Keratinocyte (primary cell): ENCODE measurements at places on chromosomes 3 and 15. TPM values are rescaled to one million over a fixed set of nuclear protein-coding genes. Genes with fewer than 3 reads are reported as not detected.
A peak's percentile ranks its signal among the peaks of the same experiment; 100 is the strongest.

Gene TMC3
- not detected in 3 replicates for polyA plus RNA-seq

Gene EIF2A
- 51.3 to 147 TPM (median 104 TPM) in 3 replicates for polyA plus RNA-seq

Gene PIGX
- polyA plus RNA-seq = 17.2 to 25.0 TPM (median 19.0 TPM) in 3 replicates

Gene C2CD4B
- not detected in 3 replicates for polyA plus RNA-seq

Gene CDAN1
- 3.6 to 4.7 TPM (median 3.8 TPM) in 3 replicates for polyA plus RNA-seq

Gene CCR1
- 0.03 TPM in 1 of 3 replicates, not detected in the others for polyA plus RNA-seq

Gene MNS1
- 0.29 to 0.37 TPM in 2 of 3 replicates, not detected in the other for polyA plus RNA-seq

Gene SLC30A4
- 3.3 to 3.9 TPM (median 3.8 TPM) in 3 replicates for polyA plus RNA-seq

Gene DLEC1
- polyA plus RNA-seq = 0.01 to 0.02 TPM in 2 of 3 replicates, not detected in the other

Gene TMEM89
- polyA plus RNA-seq = not detected in 3 replicates

Gene CSPG4
- 0.67 to 1.9 TPM (median 1.7 TPM) in 3 replicates for polyA plus RNA-seq

- no peak for DNase-seq
Measured at GRCh38 chr3:170044795-170045244, 7.0 kb downstream of the GPR160 start.

DNA sequence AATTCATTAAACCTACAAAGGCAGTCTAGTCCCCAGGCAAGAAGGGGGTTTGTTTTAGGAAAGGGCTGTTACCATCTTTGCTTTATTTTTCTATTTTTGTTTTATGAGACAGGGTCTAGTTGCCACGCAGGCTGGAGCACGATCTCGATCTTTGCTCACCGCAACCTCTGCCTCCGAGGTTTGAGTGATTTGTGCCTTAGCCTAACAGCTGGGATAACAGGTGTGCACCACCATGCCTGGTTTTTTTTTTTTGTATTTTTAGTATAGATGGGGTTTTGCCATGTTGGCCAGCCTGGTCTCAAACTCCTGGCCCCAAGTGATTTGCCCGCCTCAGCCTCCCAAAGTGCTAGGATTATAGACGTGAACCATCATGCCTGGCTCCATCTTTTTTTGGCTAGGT, 4.9 kb downstream of the HIGD1A start:
- DNase-seq = no peak

DNA sequence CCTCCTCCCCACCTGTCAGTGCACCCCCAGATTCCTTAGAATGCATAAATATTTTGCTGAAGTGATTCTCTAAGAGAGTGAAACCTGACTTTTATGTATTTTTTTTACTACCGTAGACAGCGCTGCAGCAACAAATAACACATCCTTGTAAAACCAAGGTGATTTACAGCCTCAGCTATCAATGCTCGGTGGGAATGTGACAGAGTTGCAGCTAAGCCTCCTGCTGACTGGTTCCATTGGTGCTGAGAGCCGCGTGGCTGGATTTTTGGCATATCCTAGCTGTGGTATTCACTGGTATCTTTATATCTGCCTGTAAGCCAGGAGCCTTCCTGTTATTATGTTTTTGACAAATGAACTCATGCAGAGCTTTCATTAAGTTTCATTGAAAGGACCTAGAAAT, 11.0 kb downstream of the FGD5 start:
- no peak for DNase-seq

DNA sequence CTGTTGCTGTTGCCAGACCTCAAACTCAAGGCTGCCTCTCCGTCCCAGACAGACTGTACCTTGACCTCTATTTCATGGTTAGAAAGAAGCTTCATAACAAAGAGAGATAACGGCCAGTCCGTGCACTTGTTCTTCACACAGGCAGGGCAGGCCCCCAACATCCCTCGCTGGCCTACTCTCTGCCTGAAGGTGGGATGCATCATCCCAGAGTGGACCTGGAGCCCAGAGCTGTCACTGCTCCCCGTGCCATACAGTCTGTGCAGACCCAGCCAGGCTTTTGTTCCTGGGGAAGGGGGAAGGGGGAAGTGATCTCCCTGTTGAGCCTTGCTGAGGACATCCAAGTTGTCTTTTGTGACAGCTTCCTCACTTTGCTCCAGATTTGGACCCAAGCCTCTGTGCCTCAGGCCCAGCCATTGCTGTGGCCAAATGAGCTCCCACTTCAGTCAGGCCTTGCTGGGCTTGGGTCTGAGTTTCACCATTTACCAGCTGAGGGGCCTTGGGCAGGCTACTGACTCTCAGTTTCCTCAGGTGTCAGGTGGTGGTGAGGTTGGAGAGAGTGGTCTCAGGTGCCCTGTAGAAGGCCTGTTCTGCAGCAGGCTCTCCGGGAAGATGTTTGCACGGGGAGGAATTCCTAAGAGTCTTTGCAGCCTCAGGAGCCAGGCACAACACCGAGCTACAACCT, 141.6 kb downstream of the DNAJB8 start:
- DNase-seq = no peak

DNA sequence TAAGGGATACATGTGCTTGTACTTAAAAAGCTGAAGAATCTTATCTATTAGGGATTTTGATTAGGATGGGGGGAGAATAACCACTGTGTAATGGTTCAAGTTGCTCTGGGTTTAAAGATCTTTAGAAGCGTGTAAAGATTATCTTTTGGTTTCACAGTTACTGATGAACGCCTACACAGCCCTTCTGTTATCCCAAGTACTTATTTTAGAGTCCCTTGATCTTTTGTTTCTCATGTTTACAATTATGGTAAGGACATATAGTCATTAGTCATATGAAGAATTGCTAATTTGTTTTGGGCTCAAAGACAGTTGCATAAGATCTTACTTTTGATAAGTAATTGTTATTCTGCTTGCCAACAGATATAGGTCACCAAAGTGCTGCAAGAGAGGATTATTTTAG, 160.1 kb downstream of the PLCL2 start:
- no peak for DNase-seq

GRCh38 chr3:114674036-114674435, 380.2 kb downstream of the TIGIT start:
- no peak for DNase-seq

GRCh38 chr3:140950863-140951262, 9.2 kb downstream of the SLC25A36 start:
- no peak for DNase-seq

GRCh38 chr15:93063262-93063671, 25.7 kb downstream of the RGMA start:
- DNase-seq = peak; percentile 50

GRCh38 chr15:56760186-56760585, 26.9 kb upstream of the ZNF280D start:
- peak; percentile 11 for DNase-seq

- no peak for DNase-seq
Measured at GRCh38 chr3:174285242-174285864, 573.8 kb upstream of the NAALADL2 start.

GRCh38 chr3:194130188-194130587, 5.8 kb upstream of the HES1 start:
- no peak for DNase-seq

DNA sequence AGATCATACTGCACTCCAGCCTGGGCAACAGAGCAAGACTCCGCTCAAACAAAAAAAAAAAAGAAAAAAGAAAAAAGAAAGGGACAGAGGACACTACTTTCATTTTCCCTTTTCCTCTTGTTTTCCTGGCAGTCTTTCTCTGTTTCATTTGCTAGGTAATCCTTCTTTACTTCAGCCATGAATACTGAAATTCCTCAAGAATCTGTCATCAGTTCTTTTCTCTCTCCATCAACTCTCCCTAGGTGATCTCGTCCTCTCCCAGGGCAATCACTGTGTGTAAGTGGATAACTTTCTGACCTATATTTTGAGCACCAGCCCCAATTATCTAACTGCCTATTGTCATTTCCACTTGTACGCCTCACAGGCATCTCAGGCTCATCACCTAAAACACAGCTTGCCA, 51.5 kb downstream of the TTC23 start:
- no peak for DNase-seq

GRCh38 chr15:72994534-72995177, 57.6 kb upstream of the NEO1 start:
- DNase-seq = no peak

DNA sequence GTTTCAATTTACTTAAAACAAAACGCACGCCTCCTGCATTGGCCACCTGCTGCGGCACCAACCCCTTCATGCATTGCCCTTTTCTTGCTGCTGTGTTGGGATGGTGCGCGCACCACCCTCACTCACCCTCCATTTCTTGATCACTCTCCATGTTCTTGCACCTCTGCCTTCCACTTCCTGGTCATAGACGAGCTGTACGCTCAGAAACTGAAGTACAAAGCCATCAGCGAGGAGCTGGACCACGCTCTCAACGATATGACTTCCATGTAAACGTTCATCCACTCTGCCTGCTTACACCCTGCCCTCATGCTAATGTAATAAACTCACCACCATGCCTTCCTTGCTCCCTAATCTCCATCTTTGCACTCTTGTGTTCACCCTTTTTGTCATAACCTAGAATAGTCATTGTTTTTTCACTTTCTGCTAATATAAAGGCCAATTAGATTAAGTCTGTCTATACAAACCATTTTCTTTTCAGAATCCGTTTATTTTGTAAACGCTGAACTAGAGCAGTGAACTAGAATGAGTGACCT, 21.4 kb downstream of the TPM1 start:
- DNase-seq = no peak

DNA sequence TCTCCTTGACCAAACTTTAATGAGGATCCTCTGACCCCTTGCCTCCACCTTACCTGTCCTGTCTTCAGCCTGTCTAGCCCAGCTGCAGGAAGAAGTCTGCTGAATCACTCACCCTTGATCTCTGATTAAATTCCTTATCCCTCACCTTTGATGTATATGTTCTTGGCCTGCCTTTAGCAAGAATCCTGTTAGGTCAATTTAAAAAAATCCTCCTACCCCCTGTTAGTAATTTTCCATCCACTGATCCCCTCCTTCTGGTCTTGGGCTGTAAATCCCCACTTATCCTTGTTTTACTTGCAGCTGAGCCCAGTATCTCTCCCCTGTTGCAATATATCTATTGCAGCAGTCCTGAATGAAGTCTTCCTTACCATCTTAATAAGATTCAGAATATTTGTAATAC, 39.0 kb downstream of the MYH15 start:
- DNase-seq = no peak

- DNase-seq = no peak
Measured at GRCh38 chr3:136819392-136819730, 435 bp downstream of the SLC35G2 start.

DNA sequence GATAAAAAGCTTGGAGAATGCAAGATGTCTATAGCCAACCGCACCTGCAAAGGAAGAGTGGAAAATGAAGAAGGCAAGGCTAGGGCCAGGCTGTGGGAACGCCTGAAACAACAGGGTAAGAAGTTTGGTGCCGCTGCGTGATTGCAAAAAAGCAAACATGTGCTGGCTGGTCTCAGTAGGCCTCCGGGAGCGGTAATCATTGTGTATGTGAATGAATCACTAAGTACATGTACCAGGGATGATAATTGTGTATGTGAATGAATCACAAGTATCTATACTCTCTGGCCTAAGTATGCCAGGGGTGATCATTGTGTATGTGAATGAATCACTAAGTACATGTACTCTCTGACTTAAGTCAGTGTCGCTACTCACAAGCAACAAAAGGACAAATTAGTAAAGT, 40.3 kb upstream of the PARL start:
- DNase-seq = peak; percentile 89

DNA sequence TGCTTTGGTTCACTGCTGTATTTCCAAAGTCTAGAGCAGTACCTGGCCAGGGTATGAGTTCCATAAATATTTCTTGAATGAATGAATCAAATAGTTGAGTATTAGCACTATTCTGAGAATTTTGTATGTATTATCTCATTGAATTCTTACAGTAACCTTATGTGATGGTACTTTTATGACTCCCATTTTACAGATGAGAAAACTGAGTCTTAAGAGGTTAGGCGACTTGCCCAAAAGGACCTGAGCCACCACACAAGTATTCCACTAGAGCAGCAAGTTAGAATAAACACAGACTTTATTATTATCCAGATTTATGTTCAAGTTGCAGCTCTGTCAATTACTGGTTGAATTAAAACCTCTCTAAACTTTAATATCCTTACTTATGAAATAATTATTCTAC, 29.4 kb downstream of the CRTC3 start:
- no peak for DNase-seq

DNA sequence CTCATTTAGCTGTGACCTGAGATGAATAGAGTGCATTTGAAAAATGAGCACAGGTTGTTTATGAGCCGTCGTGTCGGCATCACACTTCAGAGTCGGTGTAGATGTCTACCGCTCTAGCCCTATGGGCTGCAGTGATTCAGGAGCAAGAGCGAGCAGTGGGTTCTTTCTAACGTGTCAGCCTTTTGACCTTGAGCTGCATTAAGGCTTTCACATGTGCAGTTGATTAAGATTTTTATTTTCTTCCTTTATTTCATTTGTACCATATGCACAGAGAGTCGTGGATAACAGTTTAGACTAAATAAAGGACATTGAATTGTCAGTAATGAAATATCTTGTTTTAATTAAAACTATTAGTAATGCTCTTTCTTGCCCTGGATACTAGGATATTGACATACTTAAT, 368.2 kb downstream of the PTPRG start:
- DNase-seq = no peak

DNA sequence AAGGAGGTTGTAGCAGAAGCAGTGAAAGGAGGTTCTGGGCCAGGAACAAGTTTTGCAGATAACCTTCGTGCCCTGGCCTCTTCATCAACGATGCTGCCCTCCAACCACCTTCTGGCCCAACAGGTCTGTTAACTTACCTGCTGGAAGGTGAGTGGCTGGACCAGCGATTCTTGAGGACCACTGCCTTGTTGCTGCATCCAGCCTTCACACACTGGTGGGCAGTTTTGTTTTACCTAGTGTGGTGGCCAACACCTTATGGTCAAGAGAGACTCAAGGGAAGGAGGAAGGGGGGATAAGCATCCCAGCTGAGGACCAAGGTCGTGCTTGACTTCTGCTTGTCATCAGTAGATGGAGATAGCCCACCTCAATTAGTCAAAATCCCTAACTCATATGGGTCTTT, 7.8 kb upstream of the MAGEF1 start:
- no peak for DNase-seq

- DNase-seq = no peak
Measured at GRCh38 chr15:39512643-39513042, 68.2 kb upstream of the THBS1 start.

DNA sequence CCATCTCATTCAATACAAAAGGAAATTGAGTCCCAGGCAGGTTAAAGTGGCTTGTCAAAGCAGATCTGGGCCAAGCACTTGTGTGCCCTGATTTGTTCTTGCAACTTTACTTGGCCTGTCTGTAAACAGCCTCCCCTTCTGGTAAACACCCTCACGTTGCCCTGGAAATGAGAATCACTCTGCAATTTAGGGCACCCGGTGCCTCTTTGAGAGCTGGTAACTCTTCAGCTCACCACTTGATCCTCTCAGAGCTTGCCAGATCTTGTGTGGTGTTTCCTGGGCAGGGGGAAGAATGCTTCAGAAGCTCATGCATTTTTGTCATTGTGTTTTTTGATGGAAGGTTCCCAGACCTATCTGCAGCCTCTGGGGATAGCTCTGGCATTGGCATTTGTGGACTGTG, 11.3 kb downstream of the MED12L start:
- DNase-seq = no peak

DNA sequence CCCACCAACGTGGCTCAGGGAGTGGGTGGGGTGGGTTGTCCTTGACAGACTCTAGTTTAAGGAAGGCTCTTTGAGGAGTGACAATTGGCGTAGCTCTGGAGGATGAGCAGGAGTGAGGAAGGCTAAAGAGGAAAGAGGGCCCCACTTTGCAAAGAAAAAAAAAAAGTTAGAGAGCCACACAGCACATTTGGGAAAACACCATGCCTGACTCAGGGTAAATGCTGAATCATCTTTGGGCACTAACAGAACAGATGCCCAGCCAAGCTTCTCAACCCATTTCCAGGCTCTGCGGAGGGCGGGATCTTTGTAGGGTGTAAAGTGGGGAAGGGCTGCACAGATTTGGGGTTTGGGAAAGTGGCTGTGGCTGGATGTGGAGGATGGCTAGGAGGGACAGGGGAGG, 179.1 kb upstream of the RGMA start:
- no peak for DNase-seq
